Stimulated activated CD4-positive, alpha-beta T cell treated with anti-CD3 and anti-CD28 coated beads, Interleukin-12 subunit alpha, Interleukin-12 subunit beta, amount 100 ng/mL, for 24 hours (primary cell): ENCODE measurements at places on chromosomes 2 and 18.

DNA sequence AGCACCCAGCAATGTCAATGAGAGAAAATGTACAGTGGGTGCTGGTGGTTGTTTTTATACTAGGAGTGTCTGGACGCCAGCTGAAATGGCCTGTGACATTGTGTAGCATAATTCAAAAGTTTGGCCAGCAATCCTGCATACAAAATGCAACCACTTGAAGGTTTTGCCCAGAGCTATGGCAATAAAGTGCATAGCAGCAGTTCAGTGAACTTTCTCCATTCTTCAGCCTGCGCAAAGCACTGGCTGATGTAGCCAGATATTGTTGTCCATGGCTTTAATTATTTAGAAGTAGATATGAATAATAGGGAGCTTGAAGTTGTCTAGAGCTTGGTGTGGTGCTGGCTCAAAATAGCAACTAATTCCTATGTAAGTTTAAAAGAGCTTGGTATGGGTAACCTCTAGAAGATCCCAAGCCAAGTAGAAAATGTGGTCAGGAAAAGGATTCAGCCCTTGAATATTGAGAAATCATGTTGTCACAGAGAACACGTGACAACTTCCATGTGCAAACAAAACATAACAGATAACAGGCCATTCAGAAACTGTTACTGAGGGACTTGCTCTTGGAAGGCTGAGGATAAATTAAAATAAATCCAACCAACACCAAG, 33.3 kb upstream of the PGAP1 start:
- no peak for DNase-seq

DNA sequence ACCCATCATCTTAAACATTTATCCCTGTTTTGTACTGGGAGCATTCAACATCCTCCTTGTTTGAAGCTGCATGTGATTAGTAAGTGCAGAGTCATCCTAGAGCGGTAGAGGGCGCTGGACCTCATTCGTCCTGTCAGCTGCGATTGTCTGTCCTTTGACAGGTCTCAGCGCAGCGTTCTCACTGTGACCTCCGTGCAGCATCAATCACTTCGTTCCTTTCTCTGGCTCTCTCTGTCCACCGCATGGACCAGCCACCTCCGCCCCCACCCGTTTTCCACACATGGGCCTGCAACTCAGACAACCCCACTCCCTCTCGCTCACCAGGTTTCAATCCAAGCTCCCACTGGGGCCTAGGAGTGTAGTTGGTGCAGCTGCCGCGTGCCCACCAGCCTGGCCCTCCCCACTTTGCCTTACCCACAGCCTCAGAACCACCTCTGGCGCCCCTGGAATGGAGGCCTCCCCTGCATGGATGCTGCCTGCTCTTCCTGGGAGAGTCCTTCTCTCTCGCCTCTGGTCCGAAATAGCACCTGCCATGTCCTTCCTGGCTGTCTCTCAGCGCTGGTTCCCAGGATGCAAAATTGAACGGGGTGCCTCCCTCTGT, 90.5 kb downstream of the NDUFA10 start:
- peak; percentile 60 for DNase-seq

DNA sequence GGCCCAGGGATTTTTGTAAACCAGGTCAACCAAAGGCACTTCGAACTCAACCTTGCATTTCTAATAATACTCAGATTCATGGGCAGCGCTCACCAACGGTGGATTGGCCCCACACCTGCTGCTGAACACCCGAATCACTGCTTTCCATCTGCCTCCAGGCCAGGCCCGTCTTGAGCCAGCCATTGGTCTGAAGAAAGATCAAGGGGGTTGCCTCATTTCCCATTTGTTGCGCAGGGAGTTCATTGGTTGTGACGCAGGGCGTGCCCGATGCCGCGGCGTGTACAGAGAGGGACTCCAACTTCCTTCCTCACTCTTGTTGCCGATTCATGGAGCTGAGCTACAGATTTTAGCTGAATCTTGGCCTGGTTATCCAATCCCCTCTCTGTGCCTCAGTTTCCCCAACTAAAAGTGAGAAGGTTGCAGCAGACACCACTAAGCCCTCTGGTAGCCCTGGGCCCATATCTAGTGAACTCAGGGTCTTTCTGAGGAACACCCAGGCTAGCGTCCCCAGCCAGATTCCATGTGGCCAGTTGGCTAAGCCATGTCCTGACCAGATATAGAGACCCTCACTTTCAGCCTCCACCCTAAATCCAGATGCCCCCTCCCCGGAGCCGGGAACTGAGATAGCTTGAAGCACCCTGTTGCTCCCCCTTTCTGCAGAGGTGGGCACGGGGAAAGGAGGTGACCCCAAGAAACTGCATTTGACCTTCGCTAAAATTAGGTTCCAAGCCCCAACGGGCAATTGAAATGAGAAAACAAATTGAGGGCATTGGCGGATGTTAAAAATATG, 60.9 kb upstream of the HPCAL1 start:
- no peak for DNase-seq

DNA sequence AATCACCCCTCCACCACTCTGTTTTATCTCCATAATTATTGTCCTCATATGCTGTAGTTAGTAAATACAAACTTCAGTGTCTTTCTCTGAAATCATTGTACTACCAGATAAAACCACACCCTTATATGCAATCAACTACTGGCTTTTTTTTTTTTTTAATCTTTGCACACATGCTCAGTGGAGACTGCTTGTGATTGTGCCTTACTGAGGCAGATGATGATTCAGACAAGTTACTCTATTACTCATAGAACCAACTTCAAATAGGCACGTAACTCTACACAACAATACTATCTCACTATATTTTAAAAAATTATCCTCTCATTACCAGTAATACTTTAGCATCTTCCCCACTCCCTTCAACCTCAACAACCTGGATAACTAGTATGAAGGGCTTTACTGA, 1278.4 kb upstream of the PIK3C3 start:
- DNase-seq = no peak

GRCh38 chr2:33133454-33133952, 186.8 kb downstream of the LTBP1 start:
- no peak for DNase-seq
